Esophagus muscularis mucosa (tissue), 4 donors: ENCODE measurements at places on chromosomes 5 and 9. TPM values are rescaled to one million over a fixed set of nuclear protein-coding genes. Genes with fewer than 3 reads are reported as not detected.

GRCh38 chr9:87601176-87601575, 103.5 kb downstream of the DAPK1 start:
- DNase-seq, result no peak

- DNase-seq, result no peak
Measured at GRCh38 chr5:104189909-104190308, 627.3 kb upstream of the NUDT12 start.

DNA sequence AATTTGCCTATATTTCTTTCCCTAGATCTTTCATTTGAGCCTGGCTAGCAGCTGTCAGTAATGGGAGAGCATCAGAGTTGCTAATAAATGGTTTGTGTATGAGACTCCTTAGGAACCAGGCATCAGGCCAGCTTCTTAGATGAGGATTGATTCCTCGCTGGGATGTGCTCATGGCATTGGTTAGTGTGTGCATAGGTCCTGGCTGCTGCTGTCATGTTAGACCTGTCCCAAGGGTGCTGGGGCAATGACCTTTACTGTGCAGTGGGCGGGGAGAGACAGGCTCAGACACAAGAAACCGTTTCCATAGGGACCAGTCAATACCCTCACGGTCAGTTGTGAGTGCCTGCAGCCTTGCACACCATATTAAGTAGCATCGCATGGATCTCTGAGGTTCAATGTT, 112.3 kb upstream of the NR3C1 start:
- no peak for DNase-seq

DNA sequence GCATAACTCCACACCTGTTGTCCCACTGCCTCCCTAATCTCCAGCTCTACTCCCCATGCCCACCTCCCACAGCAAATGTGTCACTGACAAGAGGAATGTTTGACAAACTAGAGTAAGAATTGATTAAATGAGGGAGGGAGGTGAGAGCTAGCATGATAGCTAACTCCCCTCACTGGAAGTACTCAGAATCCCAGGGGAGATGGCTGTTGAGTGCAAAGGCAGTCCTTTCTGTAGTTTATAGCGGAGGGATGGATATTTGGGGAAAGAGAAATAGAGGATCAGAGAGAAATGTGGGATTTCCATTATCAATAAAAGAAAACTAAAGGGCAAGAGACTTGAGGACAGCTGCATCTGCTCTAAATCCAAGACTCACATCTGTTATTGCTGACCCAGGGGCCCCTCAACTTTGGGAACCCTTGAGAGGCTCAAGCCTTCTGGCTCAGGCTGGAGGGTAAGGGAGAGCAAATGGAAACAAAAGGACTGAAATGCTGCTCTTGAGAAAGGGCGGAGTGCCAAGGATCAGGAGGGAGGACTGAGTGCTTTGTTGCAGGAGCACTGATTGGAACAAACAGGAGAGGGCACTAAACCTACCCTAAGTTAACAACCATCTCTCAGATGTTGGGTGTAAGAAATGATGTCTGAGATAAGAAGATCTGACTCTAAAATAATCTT, 372.1 kb downstream of the NTRK2 start:
- DNase-seq, result no peak

GRCh38 chr5:154784856-154785255, 29.7 kb downstream of the LARP1 start:
- DNase-seq, result no peak

C5orf52 gene
- not detected for total RNA-seq
